Stimulated activated CD4-positive, alpha-beta T cell treated with anti-CD3 and anti-CD28 coated beads, Interleukin-1b, Interleukin-23, amount 100 ng/mL, for 1 hour (primary cell): ENCODE measurements at places on chromosomes 6 and 20.

DNA sequence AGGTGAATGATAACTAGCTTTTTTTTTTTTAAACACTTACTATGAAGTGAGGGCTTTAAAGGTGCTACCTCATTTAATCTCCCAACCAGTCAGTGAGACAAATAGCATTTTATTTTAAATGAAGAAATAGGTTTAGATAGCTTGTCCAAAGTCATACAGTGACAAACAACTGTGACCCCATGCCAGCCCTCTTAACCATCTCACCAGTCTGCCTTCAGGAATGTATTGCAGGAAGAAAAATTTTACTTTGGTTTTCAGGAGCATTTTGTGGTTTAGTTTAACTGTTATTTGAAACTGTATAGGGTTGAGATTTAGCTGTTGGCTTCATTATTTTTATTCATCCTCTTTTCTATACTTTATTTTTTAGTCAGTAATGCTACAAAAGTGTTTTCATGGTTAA is 18.6 kb downstream of the DSE start:
- no peak for DNase-seq

DNA sequence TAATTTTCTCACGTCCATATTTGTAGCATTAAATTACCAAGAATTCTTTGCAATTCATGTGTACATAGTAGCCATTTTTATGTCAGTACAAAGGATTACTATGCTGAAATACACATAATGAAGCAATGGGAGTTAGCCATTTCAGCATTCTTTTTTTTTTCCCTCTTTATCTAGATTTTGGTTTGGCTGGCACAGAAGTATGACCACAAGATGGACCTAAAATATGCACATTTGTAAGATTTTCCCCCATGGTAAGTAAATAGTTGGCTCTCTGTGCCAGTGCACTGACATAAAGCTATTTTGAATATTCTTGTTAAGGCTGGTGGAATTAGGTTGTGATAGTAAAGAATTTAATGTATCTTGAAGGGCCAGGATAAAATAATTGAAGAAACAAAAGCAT is 486.1 kb upstream of the BTBD3 start:
- DNase-seq = no peak

DNA sequence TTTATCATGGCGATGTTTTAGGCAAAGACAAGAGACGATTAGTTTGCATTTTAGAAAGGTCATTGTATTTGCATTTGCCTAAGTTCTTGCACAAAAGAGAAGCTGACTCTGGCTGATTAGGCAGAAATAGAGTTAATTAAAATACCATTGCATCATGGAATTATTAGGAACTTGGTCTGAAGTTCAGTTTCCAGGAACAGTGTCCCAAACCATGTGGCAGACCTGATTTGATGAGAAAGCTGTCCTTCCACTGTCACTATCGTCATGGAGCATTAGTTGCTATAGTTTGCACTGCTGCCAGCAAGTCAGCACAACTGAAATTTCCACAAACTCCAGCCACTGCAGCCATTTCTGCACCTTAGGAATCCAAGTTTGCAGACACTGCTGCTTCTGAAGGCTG is 24.3 kb upstream of the MCUR1 start:
- DNase-seq = no peak

DNA sequence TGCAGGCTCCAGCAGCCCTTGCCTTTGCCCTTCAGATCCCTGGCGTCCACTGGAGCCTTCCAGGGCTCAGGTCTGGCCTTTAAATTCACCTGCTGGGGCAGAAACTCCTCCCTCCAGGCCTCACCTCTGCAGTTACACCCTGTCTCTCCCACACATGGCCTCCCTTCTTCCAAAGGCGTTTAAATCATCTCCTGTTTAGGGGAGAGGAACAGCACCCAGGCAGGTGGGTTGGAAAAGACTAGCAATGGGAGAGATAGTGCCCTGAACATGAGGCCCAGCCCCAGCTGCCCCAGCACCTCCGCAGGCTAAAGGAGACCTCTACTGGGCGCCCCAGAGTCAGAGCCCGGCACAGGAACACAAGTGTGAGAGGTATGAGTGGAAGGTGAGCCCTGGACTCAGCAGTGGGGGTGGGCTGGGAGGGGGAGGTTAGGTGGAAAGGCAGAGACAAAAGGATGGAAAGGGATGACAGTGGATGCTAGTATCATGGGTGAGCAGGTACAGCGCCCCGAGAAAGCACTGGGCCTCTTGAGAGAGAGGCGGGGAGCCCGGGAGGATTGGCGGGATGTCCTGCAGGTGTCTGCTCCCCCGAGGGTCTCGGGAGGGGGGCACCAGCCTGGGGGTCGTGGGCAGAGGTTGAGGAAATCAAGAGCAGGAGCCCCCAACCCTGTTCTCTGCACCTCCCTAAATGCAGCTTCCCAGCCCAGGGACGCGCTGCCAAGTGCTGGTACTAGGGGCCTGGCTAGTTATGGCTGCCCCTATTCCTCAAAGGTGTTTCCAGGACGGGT is at the start of gene CST9:
Gene CST9, minus strand, starts transcription at position 51 of the 785 bp plus-strand sequence. CDS start 53 bp downstream, outside the sequence.
- DNase-seq = no peak

DNA sequence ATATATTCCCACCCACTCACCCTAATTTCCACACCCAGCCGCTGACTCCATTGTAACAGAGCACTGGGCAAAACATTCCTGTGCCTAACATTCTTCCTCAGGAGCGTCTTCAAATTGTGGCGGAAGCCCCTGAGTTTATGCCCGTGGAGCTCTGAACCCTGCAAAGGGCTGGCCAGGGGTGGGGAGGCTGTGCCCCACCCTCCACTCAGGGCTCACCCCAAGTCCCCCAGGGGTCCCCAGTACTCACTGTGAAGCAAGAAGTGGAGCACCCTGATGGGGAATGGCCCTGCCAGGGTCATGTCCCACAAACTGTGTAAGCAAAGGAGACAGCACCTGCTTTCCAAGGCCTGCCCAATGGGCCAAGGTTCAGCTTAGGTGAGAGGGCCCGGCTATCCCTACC is 303.2 kb downstream of the PREX1 start:
- DNase-seq = no peak

GRCh38 chr6:156731396-156731795 is 45.8 kb upstream of the ARID1B start:
- no peak for DNase-seq

- no peak for DNase-seq
These were observed 2.0 kb upstream of the DDR1 start for GRCh38 chr6:30882204-30882758.

DNA sequence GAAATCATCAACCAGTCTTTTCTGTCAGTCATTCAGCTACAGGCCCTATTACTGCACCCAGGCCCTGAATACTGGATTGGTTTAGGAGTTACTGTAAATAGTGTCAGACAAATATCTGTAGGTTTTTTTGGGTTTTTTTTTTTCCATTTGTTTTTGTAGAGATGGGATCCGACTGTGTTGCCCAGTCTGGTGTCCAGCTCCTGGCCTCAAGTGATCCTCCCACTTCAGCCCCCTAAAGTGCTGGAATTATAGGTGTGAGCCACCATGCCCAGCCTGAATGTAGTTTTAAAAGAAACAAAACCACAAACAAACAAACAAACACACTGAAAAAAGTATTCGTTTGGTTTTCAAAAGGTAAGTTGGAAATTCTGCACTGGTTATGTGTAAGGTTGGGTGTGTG is 39.6 kb downstream of the DZANK1 start:
- no peak for DNase-seq

DNA sequence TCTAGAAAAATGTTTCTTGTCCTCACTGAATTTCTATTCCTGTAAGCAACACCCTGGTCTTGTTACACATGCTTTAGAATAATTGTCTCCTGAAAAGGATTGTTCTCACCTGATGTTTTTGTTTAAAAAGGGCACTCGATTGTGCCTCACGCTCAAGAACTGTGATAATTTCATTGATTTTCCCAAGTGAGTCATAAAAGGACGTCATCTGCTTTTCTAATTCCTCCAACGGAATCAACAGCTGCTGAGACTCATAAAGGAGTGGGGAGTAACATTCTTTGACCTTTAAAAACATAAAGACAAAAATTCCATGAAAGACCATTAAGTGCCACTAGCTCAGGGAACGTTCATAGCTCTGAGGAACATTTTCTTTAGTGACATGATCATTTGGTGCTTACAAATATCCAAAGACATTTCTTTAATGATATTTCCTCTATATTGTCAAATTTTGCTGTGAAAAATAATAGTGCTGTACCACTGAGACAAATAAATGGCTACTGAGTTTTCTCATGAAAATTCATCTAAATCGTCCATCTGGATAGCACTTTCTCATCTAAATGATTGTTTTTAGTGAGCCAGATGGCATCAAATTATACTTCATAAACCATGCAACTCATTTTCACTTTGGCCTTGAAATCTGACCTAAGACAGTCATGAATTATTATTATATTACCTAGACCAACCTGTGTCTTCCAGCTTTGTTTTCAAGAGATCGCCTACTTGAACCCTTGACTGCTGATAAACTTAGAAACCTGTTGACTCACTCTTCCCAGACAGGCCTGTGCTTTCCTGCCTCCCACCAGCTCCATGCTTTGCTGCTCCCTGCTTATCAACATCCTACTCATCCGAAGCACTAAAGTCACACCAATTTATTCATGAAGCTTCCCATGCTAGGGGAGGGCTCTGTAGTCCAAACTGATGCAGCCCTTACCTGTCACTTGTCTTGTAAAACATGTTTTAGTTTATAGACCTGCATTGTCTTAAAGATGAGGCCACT is 178.2 kb downstream of the SYNE1 start:
- DNase-seq = no peak

DNA sequence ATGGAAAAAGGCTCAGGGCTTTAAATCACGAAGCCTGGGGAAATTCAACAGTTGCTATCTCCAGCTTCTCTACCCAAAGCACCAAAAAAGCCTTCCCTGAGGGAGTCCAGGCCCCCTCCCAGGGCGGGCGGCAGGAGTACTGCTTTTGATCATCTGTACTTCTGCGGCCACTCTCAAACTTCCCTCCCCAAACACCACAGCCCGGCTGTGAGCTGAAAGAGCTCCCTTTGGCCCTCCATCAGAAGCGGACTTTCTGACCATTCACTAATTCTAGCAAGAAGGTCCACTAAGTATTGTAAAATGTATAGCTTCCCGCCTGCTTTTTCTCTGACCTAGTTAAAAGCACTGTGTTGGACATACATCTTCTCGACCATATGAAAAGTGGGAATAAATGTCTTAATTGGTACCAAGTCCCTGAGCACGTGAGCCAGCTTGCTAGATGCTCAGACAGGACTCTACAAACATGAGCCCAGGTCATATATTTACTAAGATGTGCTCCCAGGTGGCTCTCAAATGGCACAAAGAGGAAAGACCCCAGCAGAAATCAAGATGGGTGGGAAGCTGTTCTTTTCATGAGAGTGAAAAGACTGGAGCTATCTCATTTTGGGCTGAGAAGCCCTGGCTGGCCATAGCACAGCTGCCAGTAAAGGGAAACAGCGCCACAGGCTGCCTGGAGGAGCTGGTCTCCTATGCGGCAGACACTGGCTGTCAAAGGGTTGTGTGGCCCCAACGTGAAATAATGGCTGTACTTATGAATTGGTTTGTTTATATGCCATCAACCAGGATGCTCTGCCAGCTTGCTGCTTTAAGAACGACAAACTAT is 58.6 kb downstream of the GFOD1 start:
- no peak for DNase-seq
